ENCODE measurements at places on chromosomes 3 and 15.

DNA sequence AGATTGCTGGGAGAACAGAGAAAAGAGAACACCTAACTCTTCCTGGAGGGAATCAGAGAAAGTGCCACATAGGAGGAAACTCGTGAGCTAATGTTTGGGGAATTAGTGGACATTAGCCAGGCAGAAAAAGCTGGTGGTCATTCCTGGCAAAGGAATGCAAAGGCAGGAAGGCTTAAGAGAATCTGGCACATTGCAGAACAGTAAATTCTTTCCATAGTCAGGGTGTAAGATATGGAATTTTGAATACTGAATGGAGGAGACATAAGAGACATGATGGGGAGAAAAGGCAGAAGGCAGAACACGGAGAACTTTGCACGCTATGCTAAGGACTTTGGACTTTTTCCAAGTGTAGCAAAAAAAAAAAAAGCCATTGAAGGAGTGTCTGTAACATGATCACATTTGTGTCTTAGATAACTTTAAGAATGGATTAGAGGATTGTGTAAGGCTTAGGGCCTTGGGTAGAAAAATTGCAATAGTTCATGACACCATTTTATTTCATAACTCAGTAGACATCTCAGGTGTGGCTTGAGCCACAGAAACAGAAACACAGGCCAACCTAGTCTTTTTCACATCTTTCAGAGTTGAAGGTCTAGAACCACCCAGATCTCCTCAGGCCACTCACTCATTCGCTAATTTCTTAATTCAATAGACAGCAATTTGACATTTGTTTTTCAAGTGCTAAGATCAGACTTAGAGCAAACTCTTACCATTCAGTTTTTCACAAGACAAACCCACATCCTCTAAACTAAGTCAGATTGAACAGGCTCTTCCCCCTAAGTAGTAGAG is 31.2 kb upstream of the CCDC80 start:
- no peak for DNase-seq

- no peak for DNase-seq
Observed at GRCh38 chr3:154085799-154086198, 35.4 kb upstream of the ARHGEF26 start.

DNA sequence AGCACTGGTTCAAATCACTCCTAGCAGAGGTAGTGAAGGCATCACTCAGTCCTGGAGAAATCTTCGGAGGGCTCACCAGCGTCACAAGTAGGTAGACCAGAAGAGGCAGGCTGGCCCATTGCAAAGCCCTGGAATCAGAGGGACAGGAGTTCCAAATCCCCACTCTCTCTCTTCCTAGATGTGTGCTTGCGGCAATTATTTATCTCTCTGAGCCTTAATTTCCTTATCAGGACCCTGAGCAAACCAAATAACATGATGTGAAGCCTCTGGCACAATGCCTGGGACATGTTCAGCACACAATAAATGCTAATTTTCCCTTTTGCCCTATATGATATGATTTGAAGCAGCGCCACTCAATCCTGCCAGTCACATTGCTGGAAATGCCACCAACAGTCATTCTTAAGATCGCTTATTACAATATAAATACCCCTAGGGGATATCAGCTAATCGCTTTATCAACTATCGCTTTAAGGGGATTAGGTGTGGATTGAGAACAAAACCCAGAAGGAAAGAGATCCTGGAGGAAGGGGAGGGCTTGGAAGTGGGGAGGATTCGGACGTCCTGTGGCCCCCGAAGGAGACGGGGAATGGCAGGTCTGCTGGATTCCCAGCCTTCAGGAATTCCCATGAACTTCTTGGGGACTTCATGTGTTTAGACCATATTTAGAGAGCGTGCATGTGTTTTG is 59.5 kb upstream of the TSEN2 start:
- DNase-seq, result no peak

DNA sequence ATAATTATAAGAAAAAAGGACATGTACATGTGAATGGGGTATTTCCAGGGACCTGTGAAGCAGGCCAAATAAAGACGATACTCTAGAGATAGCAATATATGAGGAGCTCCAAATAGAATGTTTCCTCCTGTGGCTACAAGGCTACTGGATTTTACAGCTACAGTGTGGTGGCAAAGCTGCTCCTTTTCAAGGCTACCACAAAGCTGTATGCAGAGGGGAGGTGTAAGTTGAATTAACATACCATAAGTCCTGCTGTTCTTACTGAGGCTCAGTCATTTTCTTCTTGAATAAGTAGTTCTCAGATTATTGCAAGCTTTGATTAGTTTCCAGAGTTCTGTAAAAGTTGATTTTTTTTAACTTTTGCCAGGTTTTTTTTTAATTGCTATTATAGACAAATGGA is 1184.6 kb upstream of the EPHA6 start:
- DNase-seq, result no peak

GRCh38 chr15:50134524-50135024 is 15.5 kb upstream of the ATP8B4 start:
- no peak for DNase-seq

DNA sequence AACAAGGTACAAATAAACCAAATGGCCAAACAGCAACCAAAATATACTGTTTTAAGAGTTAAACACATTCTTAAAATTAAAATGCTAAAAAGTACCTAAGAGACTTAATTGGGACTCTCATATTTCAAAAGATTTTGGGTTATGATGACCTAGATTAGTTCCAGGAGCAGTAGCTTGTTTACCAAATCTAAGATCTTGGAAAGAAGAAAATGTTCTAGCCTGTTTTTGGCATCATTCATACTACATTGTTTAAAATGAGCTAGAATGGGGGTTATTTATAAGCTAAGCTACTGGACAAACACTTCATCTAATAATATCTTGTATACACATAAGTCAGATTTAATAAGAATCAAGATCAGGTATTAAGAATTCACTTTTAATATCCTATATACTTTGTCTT is 22.8 kb downstream of the ATOSA start:
- no peak for DNase-seq

DNA sequence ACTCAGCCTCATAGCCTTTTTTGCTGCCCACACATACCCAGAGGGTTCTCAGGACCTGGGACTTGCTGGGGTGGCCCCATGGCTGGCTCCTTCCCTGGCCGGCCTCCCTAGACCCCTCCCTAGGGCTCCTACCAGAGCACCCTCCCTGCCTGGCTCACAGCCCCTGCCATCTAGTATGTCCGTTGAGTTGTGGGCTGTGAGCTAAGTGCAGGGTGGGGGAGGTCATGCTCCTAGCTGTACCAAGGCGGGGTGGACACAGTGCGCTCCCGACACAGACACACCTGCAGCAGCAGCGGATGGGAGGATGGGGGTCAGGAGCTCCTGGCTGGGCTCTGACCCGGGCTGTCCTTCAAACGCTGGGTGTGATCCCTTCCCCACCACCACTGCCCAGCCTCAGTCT is 41.6 kb downstream of the HMCES start:
- no peak for DNase-seq

GRCh38 chr3:197031315-197032285 is 2.0 kb upstream of the MELTF start:
- no peak for DNase-seq

Measured in central memory CD8-positive, alpha-beta T cell (primary cell).